Fibroblast of the conjunctiva (primary cell): ENCODE measurements at places on chromosomes 5 and 9.

- no peak for DNase-seq
These were observed 15.0 kb downstream of the SPRY4 start for GRCh38 chr5:142309747-142310318.

DNA sequence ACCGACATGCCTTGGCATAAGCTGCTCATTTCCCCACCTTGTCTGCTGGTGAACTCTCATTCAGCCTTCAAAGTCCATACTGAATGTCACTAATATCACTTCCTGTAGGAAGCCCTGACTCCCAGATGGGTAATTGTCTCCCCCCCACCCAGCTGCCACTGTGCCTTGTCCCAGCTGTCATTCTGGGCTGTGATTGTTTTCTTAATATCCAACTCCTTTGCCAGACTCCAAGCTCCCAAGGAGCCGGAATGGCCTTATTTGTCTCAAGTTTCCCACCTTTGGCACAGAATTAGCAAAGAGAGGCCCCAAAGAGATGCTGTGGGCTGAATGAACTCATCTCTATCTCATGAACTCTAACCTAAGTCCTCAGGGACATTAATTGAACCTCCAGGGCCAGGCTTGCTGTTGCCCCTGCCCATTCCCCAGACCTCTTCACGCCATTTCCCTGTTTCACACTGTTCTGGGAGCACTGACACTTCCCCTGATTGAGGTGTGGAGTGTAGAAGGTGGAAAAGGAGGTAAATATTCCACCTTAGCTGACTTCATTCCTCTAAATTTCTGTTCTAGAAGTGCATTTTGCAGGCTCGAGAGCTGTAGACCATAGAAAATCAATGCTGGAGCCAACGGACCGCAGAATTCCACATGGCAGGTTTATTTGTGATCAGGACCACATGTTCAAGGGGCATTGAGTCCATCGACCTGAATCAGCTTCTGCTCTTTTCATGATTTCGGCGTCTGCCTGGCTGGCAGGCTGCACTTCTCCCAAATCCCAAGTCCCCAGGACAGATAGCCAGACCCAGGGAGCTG, 4.9 kb upstream of the SH3PXD2B start:
- DNase-seq: no peak

DNA sequence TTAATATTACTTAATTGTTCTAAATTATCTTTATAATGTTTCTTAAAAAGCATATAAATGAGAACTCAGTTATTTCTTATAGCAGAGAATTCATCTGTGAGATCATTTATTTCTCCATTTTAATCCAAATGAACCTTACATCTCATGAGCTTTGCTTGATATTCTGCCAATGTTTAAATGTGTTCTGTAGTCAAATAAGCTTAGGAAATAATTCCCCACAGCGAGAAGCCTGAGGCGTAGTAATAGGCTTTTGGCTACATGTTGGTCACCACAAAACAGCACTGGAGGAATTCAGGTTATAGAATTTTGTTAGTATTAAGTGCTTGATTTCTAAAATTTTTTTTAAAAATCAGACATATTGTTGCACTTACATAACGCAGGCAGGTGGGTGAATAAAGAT, 585.3 kb upstream of the RORB start:
- no peak for DNase-seq

DNA sequence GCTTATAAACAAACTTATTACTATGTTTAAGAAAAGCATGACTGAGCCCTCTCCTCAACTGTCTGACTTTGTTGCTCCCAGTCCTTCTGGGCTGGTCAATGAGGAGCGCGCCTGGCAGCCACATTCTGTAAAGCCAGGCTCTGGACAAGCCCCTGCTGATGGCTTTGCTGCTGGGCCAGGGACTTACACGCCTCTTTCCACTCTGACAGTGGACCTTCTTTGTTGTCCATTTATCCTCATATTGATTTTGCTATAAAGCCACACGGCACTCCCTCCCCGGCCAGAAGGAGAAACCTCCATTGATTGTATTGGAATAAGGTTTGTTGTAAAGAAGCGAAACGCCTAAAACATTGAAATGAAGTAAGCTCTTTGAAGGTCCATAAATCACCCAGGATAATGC, 50.6 kb downstream of the C5orf15 start:
- DNase-seq: no peak
